ENCODE measurements at places on chromosomes 1 and 21. TPM values are rescaled to one million over a fixed set of nuclear protein-coding genes. Genes with fewer than 3 reads are reported as not detected.

Gene OXCT2
- 2.2 TPM for total RNA-seq

Gene TAL1
- total RNA-seq: 1.2 TPM

Gene CASQ2
- 30.4 TPM for total RNA-seq

Gene TFF3
- total RNA-seq: 614 TPM

Gene TAS1R2
- total RNA-seq: not detected

Gene FNDC10
- 3.2 TPM for total RNA-seq

Gene GNAI3
- total RNA-seq: 7.6 TPM

Gene RIPK4
- 14.8 TPM for total RNA-seq

Gene HOOK1
- 26.9 TPM for total RNA-seq

Gene AGT
- 1.0 TPM for total RNA-seq

Gene TAS1R1
- total RNA-seq: not detected

Gene LCA5L
- total RNA-seq: 1.6 TPM

Gene SLAMF9
- total RNA-seq: not detected

Gene IRF6
- 115 TPM for total RNA-seq

Gene MXRA8
- total RNA-seq: 6.8 TPM

Gene METTL13
- 25.4 TPM for total RNA-seq

Gene VSIG8
- total RNA-seq: not detected

Gene NUP210L
- 0.06 TPM for total RNA-seq

Gene TMEM125
- total RNA-seq: 71.6 TPM

Gene LENEP
- total RNA-seq: 0.76 TPM

All from mucosa of descending colon (tissue), 3 donors.